GM23248 (cell line): ENCODE measurements at places on chromosomes 12 and 14.

DNA sequence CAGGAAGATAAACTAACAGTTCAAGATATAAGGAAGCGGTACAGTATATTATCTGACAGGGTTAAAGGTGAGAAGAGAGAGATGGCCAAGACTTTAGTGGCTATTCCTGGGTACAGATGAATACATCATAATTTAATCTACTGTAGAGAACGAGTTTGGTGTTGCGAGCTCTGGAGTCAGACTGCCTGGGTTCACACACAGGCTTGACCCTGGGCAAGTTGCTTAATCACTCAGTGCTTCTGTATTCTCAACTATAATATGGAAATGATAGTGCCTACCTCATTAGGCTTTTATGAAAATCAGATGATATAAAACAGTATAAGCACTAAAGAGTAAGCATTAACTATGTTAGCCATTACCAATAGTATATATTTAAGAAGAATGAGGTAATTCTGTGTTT is 3.5 kb downstream of the PPM1H start:
- no peak for DNase-seq

GRCh38 chr12:124923905-124924734 is 9.7 kb upstream of the UBC start:
- DNase-seq: peak; percentile 88

DNA sequence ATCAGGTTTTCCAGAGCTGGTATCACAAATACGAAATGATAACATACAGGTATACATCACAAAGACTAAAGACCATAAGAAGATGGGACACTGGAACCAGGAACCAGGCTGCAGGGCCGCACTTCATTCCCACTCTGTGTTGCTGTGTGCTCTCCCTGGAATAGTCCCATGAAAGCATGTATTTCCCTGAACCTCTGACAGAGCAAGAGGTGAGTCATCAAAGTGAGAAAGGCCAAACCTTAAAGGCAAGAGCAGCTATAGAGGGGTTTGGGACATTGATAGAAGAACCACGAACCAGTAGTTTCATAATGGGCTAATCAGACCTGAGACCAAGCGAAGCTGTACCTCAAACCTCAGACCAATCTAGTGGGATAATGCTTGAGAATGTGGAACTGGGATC is 283.0 kb upstream of the PRKD1 start:
- peak; percentile 70 for DNase-seq

DNA sequence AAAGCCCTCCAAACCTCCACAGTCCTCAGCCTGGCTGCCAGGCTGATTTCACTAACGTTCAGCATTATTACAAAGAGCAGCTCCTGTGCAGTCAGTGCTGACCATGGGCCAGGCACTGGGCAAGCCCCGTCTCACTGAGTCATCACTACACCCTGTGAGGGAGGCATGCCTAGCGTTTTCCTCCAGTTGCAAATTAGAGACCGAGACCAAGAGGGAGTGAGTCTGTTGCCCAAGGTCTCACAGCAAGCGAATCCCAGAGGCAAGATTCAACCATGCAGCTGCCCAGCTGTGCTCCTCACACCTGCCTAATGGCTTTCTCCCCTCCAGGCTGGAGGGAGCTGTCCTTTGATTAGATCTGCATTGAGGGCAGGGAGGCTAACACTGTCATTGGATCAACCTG is 229.3 kb upstream of the LHX5 start:
- peak; percentile 63 for DNase-seq

GRCh38 chr12:127822809-127823411 is 444.1 kb upstream of the TMEM132C start:
- peak; percentile 14 for DNase-seq

DNA sequence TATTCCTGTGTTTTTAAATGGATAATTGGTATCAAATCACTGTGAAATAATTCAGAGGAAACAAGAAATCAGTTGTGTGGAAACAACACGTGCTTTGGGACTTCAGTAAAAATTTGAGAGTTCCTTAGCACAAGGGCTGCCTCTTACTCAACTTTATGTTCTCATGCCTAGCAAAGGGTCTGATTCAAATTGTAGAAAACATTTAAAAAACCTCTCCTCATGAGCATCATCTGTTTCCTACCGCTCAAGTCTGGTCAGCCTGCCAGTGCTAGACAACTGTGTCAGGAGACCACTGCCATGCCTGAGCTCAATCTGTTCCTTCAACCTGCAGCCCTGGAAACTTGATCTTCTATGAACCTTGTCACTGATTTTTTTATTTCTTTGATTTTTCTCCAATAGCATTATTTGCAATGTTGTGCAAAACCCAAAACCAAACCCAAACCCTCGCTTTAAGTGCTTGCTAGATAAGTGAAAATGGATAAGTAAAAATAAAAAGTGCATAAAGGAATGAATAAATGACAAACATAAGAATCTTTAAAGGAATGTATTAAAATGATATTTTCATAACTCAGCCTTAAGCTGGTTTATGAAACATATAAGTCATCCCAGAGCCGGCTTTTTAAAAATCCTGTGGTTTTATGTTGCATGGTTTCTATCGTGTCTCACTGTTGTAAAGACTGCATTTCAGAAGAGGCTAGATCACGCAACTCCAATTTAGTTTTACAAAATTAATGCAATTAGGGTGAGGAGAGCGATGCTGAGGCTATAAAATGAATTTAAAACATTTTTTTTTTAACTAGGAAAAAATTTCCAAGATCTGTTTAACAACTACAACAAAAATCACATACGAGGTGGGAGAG is 361.2 kb upstream of the PDE3A start:
- peak; percentile 69 for DNase-seq

DNA sequence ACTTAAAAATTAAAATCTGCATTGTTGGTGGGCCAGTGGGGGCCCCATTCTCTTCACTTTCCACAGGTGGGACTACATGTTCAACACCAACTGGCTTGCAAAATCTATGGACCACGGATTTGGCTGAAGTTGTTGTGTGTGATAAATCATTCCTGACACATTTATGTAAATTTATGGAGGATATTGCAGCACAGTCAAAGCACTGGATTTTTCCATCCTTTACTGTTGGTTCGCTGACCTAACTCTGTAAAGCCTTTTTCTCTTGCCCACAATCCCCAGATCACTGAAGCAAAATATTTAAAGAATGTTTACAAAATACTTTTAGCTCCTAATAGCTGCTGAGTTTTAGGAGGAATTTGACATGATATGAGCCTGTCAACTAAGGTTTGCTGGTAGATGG is 219.7 kb upstream of the PRICKLE1 start:
- peak; percentile 40 for DNase-seq

DNA sequence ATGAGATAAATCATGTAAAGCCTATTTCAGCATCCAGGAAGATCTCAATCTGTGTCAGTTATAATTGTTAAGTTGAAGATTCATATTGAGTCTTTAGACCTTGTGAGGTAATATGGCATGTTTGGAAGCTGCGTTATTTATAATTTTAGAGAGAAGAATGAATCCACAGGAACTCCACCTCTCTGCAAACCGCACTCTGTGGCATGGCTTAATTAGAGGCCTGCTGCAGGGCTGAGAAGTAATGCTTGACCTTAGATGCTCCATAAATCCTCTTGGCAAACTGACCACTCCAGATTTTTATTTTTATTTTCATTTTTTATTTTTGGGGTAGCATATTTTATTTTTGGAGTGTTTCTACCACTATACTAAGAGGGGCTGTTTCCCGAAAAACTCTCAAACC is 28.8 kb downstream of the BCAT1 start:
- no peak for DNase-seq

DNA sequence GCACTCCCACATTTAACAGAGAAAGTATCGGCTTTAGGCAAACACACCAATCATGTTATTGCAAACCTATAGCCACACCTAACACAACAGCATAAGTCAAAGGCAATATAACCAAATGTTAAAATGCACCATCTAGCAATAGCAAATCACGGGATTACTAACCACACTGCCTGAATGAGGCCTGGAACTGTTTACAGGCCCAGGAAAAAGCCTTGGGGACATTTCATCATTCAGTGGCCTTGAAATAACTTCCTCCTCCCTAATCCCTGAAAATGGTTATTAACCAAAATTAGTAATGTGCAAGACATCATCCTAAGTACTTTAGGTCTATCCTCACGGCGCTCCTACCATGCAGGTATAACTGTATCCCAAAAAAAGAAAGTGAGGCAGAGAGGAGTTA is 2.3 kb downstream of the GALC start:
- no peak for DNase-seq

GRCh38 chr12:121295746-121296617 is 527 bp downstream of the CAMKK2 start:
- peak; percentile 63 for DNase-seq

GRCh38 chr12:54298904-54299303 is 1.9 kb downstream of the NFE2 start:
- no peak for DNase-seq

DNA sequence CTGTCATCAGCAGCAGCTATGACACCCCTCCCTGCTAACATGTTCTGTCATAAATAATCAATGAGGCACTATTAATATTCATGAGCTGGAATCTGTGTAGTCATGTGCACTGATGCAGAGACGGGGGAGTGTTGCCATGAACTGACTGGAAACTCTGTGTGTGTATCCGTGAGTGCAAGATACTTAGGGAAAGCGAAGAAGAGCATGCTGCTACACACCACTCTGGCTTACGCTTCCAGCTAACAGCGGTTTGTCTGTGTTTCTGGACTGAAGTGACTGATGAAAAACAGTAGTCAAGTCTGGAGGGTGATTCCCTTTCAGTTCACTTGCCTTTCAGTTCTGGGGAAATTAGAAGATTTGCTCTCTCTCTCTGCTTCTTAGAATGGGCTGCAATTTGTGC is 249.4 kb downstream of the PDZRN4 start:
- DNase-seq: peak; percentile 3

- DNase-seq: no peak
These were observed 27.4 kb downstream of the SRRM4 start for GRCh38 chr12:119008691-119009221.
